Activated T-helper 1 cell treated with anti-CD3 and anti-CD28 coated beads, Interleukin-12 subunit alpha, Interleukin-12 subunit beta, Interleukin-2, Interleukin-4 antibody, amounts not matched to agents 30 ng/mL and 10 ng/mL and 1 ng/mL, durations not matched to agents 14 hours and 24 hours and 36 hours (primary cell): ENCODE measurements at places on chromosomes 1 and 21. TPM values are rescaled to one million over a fixed set of nuclear protein-coding genes. Genes with fewer than 3 reads are reported as not detected.

The OR1C1 gene
- total RNA-seq, result not detected in 2 replicates

The IVL gene
- total RNA-seq, result not detected in 2 replicates

The F5 gene
- total RNA-seq, result 58.0 and 58.2 TPM in 2 replicates

The MYOC gene
- total RNA-seq, result not detected in 2 replicates

The OR2T33 gene
- not detected in 2 replicates for total RNA-seq

The HSPB7 gene
- total RNA-seq, result not detected in 2 replicates

The SELENBP1 gene
- not detected in 2 replicates for total RNA-seq

The CYP4A11 gene
- not detected in 2 replicates for total RNA-seq

The ERICH3 gene
- total RNA-seq, result not detected in 2 replicates

The GRIK1 gene
- total RNA-seq, result not detected in 2 replicates

The BEST4 gene
- 0.47 and 0.54 TPM in 2 replicates for total RNA-seq

The CACHD1 gene
- 0.10 and 0.13 TPM in 2 replicates for total RNA-seq

The CDCA8 gene
- total RNA-seq, result 33.5 and 37.2 TPM in 2 replicates

The KANK4 gene
- total RNA-seq, result not detected in 2 replicates

The ADAMTSL4 gene
- total RNA-seq, result 1.2 and 1.3 TPM in 2 replicates

The BGLAP gene
- 1.8 and 2.5 TPM in 2 replicates for total RNA-seq

The DRAXIN gene
- total RNA-seq, result 0.07 TPM in 1 of 2 replicates, not detected in the other

The LCE2A gene
- total RNA-seq, result not detected in 2 replicates

The SERPINC1 gene
- 0.26 TPM in 1 of 2 replicates, not detected in the other for total RNA-seq

The LEFTY1 gene
- total RNA-seq, result 0.12 TPM in 1 of 2 replicates, not detected in the other

The PALMD gene
- total RNA-seq, result not detected in 2 replicates

The UBL4B gene
- not detected in 2 replicates for total RNA-seq

The GNG4 gene
- 103 and 109 TPM in 2 replicates for total RNA-seq

The KCNT2 gene
- not detected in 2 replicates for total RNA-seq

The NUAK2 gene
- total RNA-seq, result 1.1 and 1.3 TPM in 2 replicates

The OR2L3 gene
- not detected in 2 replicates for total RNA-seq

The BATF3 gene
- total RNA-seq, result 89.8 and 94.9 TPM in 2 replicates

The PFKFB2 gene
- 2.9 and 4.4 TPM in 2 replicates for total RNA-seq

The HNRNPR gene
- 241 and 247 TPM in 2 replicates for total RNA-seq

The KRTAP7-1 gene
- not detected in 2 replicates for total RNA-seq

The BACE2 gene
- 0.81 and 1.8 TPM in 2 replicates for total RNA-seq

The AKNAD1 gene
- total RNA-seq, result not detected in 2 replicates

The CASQ2 gene
- not detected in 2 replicates for total RNA-seq

The IGSF3 gene
- total RNA-seq, result 1.7 TPM in 2 replicates

The CADM3 gene
- not detected in 2 replicates for total RNA-seq

The F13B gene
- not detected in 2 replicates for total RNA-seq

The PRAMEF11 gene
- total RNA-seq, result not detected in 2 replicates
